ENCODE measurements at places on chromosomes 3 and 15.

DNA sequence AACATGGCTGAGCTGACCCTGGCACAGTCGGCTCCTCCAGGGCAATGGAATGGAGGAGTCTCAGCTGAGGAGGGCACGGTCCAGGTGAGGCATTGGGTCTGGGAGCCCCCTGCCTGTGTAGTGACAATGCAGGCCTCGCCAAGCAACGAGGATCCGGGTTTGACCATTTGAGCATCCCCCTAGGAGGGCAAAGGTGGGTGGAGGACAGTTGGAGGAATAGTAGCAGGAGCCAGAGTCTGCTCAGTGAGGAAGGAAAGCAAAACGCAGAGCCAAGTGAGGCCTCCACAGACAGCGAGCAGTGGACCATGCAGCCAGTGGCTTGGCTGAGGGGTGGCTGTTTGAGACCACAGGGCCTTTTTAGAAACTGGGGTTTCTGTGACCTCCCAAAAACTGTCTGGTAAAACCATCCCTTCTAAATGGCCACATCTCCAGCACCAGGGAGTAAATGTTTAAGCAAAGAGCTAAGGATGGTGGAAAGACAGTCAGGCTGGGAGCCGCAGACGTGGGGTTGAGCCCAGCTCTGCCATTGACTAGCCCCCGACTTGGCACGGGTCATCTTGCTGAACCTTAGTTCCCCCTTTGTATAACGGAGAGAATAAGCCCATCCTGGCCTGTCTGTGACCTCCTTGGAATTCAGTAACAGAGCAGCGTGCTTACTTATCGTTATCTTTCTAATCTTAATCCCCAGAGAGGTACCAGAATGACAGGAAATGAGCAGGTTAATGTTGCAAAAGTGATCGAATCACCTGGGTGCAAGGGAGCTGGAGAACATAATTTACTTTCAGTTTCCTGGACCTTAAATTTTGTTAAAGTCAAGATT lies 46.8 kb downstream of the CMTM6 start:
- DNase-seq: no peak

DNA sequence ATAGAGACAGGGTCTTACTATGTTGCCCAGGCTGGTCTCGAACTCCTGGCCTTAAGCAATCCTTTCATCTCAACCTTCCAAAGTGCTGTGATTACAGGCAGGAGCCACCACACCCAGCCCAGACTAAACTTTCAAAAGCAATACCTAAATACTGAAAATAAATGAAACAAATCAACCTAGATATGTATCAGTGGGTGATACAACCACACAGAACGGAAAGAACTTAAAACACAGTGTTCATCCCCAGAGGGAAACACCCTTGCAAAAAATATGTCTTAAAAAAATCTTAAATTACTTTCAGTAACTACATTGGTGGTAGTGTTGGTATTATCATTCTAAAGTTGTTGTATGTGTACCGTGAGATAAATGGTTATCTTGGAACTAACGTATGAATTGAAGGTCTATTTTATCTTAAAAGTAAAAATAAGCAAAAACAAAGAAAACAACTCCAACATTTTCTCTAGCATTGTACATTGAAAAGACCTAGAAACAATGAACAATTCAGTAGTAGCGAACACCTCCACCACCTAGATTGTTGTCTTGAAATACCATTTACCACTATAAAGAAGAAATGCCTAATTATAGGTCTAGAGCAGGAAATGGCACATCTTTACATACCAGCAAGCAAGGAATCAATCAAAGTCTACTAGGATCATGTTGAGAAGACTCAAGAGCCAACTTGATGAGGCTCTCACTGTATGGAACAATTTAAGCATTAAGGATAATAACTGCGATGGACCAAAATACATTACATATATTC lies 24.7 kb downstream of the SLTM start:
- DNase-seq: no peak

DNA sequence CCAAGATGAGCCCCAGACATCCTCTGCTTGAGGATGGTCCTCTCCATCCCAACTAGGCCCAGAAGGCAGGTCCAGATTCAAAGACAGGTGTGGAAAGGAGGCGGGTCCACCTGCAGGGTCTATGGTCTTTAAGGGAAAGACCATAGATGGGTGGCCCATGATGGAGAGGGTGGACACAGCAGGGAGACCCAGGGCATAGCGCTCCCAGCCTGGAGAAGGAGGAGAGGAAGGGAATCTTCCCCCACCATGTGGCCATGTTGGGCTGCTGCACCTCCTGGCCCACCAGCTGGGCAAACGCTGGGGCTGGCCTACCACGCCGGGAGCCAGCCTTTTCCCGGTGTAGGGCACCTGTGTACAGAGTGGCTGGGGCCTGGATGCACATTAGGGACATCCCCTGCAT lies 265.2 kb upstream of the TLE3 start:
- DNase-seq: peak; percentile 22

DNA sequence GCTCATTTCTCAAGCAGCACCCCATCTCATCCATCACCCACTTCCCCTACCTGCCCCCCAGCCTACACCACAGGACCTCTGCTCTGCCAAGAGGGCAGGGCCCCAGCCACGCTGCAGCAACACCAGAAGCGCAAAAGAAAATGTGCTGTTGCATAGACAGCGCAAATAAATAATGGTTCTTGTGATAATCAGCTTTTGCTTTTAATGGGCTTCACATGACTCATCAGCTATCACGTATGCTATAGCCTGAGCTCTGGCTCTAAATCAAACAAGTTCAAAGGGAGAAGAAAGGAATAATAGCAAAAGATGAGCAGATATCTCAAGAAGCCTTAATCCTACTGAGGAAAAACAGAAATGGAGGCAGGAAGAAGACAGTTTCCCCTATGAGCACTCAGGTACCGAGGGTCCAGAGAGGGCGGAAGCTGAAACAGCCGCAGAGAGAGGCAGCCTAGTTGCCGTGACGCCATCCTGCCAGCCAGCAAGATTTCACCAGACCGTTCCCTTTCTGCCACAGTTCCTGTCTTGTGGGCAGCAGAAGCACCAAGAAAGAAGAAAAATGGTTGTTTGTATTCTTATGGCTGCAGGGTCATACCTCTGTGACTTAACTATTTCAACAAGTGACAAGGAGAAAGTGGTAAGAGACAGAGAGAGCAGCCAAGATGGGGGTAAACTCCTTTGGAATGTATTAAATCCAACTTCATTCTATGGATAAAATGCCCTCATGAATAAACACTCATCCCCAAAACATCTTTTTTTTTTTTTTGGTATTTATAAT lies 22.0 kb downstream of the RAB27A start:
- DNase-seq: no peak

GRCh38 chr3:116084999-116085791 lies 360.1 kb downstream of the LSAMP start:
- DNase-seq: peak; percentile 76

GRCh38 chr3:65936908-65937638 lies 101.6 kb downstream of the MAGI1 start:
- DNase-seq: no peak

- DNase-seq: no peak
Measured at GRCh38 chr3:50345586-50346234, at the start of gene ZMYND10. TSS of gene ZMYND10 (minus strand) at chr3:50345732. CDS start at chr3:50345579, 153 bp downstream.

DNA sequence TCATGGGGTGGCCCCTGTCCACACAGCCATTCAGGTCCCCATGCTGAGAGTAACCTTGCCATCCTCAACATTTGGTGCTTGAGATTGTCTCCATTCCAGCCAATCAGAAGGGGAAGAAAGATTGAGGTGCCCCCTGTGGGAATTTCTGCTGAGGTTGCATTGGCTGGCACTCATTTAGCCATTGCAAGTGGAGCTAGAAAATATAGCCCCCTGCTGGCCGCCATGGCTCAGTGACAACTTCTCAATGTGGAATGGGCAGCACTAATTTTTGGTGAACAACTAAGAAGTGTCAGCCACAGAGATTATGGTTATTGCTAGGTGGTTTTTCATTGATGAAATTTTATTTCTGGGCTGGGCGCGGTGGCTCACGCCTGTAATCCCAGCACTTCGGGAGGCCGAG lies 22.0 kb downstream of the COL6A6 start:
- DNase-seq: peak; percentile 17

DNA sequence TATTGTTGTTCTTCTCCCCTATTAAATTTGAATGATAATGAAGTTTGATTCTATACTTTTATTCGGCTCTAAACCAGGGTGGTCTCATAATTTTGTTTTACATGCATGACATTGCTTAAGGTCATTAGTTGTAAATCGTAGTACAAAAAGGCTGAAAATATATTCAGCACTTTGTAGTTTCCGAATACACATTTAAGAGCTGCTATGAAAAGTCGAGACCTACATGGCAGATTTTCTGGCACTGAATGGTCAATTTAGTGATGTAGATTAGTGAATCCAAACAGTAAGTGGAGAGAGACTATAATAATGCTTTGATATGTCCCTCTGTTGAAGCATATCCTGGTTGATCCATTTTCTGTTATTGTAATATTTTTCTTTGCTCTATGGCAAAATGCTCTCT lies 254.0 kb upstream of the SOX2 start:
- no peak for DNase-seq

- DNase-seq: no peak
Measured at GRCh38 chr3:9809239-9809614, 835 bp upstream of the TTLL3 start.

DNA sequence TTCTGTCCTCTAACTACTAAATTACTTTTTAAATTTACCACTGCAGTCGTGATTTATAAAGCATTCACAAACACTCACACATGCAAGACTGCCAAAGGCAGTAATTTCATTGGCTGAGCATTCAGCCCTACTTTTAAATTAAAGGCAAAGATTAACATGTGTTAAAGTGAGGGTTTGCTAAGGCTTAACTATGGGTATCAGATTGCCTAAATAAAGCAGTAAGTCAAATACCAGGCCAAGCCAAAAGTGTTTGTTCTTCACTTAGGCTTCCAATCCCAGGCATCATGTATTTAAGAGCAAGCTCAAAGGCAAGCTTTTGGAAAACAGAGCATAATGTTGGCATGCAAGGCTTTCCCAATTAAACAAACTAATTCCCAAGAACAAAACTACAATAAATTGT lies 187.3 kb downstream of the SUCNR1 start:
- DNase-seq: no peak

GRCh38 chr3:141659821-141660613 lies 78.1 kb upstream of the RNF7 start:
- DNase-seq: peak; percentile 79

GRCh38 chr3:137020315-137020714 lies 62.5 kb downstream of the IL20RB start:
- no peak for DNase-seq

DNA sequence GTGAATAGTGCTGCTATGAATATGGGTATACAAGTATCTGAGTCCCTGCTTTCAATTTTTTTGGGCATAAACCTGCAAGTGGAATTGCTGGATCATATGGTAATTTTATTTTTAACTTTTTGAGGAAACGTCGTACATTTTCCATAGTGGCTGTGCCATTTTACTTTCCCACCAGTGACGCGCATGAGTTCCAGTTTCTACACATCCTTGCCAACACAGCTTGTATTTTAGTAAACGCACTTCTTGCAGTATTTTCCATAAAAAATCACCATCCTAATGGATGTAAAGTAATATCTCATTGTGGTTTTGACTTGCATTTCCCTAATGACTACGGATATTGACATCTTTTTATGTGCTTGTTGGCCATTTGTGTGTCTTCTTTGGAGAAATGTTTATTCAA lies 105.0 kb downstream of the NFKBIZ start:
- DNase-seq: no peak

DNA sequence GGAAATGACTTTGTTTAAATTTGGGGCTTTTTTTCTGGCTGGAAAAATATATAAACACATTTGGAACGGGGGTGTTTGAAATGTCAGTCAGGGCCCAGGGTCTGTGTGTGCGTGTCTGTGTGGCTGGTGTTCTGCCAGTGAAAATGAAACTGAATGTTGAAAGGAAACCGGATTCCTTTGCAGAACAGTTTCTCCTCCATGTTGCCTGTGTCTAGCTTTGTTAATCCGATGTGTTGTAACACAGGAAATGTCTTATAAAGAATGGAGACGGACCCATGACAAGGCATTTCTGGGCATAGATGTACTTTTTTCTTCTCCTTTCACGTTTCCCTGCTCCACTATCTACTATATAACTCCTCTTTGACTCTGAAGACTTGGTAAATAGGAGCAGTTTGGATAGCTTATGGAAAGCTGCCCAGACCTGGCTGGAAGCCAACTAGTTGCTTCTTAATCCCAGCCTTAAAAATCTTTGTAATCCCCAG lies 2.8 kb downstream of the SQOR start:
- no peak for DNase-seq

DNA sequence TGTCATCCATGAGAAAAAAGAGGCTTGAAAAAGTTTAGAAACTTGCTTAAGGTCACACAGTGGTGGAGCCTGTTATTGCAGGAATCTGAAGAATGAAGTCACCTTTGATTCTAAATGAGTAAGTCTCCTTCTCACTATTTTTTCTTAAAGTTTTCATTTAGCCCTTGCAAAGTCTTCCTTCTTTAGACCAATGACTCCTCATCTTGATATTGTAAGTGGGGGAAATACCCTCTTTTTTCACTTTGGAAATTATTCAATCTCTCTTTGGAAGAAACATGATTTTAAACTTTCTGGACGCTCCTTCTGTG lies 787 bp upstream of the SLMAP start:
- DNase-seq: no peak

DNA sequence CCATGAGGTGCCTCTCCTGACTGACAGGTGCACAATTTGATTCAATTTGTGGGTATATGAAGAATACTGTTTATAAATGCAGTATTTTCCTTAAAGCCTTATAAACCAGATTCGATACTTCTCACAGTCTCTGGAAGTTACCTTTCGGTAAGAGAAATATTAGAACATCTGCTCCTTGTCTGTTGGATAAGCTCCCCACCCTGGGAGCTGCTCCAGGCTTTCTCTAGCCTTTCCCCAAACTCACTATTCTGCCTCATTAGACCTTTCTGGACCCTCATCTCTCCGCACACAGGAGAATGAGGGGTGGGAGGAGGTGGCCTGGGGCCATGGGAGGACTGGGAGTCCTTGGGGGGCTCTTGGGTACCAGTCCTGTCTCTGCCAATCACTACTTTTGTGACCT lies 59.8 kb upstream of the TBC1D21 start:
- DNase-seq: no peak

DNA sequence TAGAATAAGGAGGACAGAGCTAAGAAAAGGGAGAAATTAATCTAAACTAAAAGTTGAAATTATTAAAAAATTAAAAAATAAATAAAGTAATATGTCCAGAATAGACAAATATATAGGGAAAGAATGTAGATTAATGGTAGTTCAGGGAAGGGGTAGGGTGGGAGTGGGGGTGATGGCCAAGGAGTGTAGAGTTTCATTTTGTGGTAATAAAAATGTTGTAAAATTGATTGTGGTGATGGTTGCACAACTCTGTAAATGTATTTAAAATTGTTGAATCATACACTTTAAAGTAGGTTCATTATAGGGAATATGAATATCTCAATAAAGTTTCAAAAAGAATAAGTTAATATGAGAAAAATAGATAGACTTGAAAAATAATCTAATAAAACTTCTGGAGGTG lies 21.0 kb upstream of the FNDC3B start:
- no peak for DNase-seq

- DNase-seq: peak; percentile 84
Measured at GRCh38 chr15:55408012-55408928, at the start of the genes CCPG1 and PIERCE2. TSS of gene CCPG1 (minus strand) at chr15:55408359. CDS start at chr15:55389424, 18,935 bp downstream. TSS of gene PIERCE2 (plus strand) at chr15:55408495. CDS start at chr15:55408769, 274 bp downstream.

DNA sequence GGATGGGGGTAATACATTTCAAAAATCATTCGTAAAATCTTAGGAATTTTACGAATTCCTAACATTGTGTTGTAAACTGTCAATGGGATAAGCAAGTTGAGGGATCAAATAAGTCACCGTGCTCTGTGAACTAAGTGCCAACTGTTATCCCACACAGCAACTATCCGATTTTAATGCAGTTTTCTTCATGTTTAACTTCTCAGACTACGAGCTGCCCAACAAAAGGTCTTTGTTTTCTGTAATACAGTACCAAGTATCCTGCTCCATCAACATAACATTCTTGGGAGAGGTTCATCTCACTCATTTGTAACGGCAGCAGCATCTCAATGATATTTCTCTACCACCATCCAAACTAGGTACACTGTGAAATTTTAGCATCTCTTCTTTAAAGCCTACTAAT lies 654.1 kb upstream of the LMCD1 start:
- no peak for DNase-seq
